ENCODE measurements at places on chromosomes 4 and X. TPM values are rescaled to one million over a fixed set of nuclear protein-coding genes. Genes with fewer than 3 reads are reported as not detected.

USP51 gene
- 2.2 TPM for total RNA-seq

GATA1 gene
- not detected for total RNA-seq

F11 gene
- total RNA-seq: not detected

RS1 gene
- not detected for total RNA-seq

RPS6KA6 gene
- total RNA-seq: 4.2 TPM

CAPN6 gene
- total RNA-seq: not detected

PCDH19 gene
- total RNA-seq: 0.09 TPM

FAAH2 gene
- not detected for total RNA-seq

SLC10A4 gene
- total RNA-seq: not detected

CYP2U1 gene
- total RNA-seq: 17.3 TPM

MTMR8 gene
- total RNA-seq: 0.27 TPM

UGT2A3 gene
- total RNA-seq: not detected

FGF13 gene
- 26.5 TPM for total RNA-seq

GLRB gene
- total RNA-seq: 3.0 TPM

MAGED4B gene
- total RNA-seq: 23.8 TPM

TXK gene
- total RNA-seq: 0.25 TPM

PTPN13 gene
- 41.6 TPM for total RNA-seq

FGFBP1 gene
- total RNA-seq: not detected

LAMP2 gene
- 247 TPM for total RNA-seq

TKTL2 gene
- total RNA-seq: not detected
